Esophagus (tissue), 2 donors: ENCODE measurements at places on chromosomes 5 and 9. TPM values are rescaled to one million over a fixed set of nuclear protein-coding genes. Genes with fewer than 3 reads are reported as not detected.

Gene NRARP
- 7.8 TPM for polyA plus RNA-seq

Gene ADAMTS16
- not detected for polyA plus RNA-seq

Gene NSMF
- 26.1 TPM for polyA plus RNA-seq

Gene STING1
- 28.3 TPM for polyA plus RNA-seq

Gene IL9
- polyA plus RNA-seq, result not detected

Gene GABRA1
- polyA plus RNA-seq, result not detected

Gene CAPSL
- polyA plus RNA-seq, result not detected

Gene IL4
- polyA plus RNA-seq, result not detected

Gene OR13F1
- not detected for polyA plus RNA-seq

Gene RBM18
- polyA plus RNA-seq, result 3.1 TPM

Gene GDNF
- polyA plus RNA-seq, result 0.20 TPM

Gene GRIA1
- not detected for polyA plus RNA-seq

Gene C5orf52
- not detected for polyA plus RNA-seq

Gene PCDHA2
- polyA plus RNA-seq, result not detected

Gene PCDHA12
- 0.01 TPM for polyA plus RNA-seq

Gene NUTM2G
- polyA plus RNA-seq, result 0.06 TPM

Gene SPATA31C1
- not detected for polyA plus RNA-seq

Gene AJM1
- 1.9 TPM for polyA plus RNA-seq

Gene F12
- 33.5 TPM for polyA plus RNA-seq

Gene CNTNAP3B
- polyA plus RNA-seq, result 7.3 TPM

Gene TAF11L10
- not detected for polyA plus RNA-seq

Gene TRIM32
- 2.6 TPM for polyA plus RNA-seq

Gene PAIP2
- polyA plus RNA-seq, result 53.6 TPM

Gene ZDHHC11
- 4.0 TPM for polyA plus RNA-seq

Gene NR5A1
- polyA plus RNA-seq, result 0.02 TPM

Gene PCDHB2
- polyA plus RNA-seq, result 0.31 TPM

Gene CENPK
- 8.6 TPM for polyA plus RNA-seq

Gene MSMP
- polyA plus RNA-seq, result 0.06 TPM

Gene IRX1
- polyA plus RNA-seq, result 0.08 TPM

Gene THBS4
- polyA plus RNA-seq, result 1.0 TPM

Gene PITX1
- 485 TPM for polyA plus RNA-seq

Gene INSYN2B
- polyA plus RNA-seq, result not detected

Gene TAF11L8
- polyA plus RNA-seq, result not detected

Gene PSMD5
- polyA plus RNA-seq, result 15.8 TPM
